Smooth muscle cell of the brain vasculature (primary cell): ENCODE measurements at places on chromosomes 4 and X.

- DNase-seq: no peak
Observed at GRCh38 chr4:5051278-5052203, at the start of gene STK32B. Gene STK32B (plus strand): TSS chr4:5051480.

DNA sequence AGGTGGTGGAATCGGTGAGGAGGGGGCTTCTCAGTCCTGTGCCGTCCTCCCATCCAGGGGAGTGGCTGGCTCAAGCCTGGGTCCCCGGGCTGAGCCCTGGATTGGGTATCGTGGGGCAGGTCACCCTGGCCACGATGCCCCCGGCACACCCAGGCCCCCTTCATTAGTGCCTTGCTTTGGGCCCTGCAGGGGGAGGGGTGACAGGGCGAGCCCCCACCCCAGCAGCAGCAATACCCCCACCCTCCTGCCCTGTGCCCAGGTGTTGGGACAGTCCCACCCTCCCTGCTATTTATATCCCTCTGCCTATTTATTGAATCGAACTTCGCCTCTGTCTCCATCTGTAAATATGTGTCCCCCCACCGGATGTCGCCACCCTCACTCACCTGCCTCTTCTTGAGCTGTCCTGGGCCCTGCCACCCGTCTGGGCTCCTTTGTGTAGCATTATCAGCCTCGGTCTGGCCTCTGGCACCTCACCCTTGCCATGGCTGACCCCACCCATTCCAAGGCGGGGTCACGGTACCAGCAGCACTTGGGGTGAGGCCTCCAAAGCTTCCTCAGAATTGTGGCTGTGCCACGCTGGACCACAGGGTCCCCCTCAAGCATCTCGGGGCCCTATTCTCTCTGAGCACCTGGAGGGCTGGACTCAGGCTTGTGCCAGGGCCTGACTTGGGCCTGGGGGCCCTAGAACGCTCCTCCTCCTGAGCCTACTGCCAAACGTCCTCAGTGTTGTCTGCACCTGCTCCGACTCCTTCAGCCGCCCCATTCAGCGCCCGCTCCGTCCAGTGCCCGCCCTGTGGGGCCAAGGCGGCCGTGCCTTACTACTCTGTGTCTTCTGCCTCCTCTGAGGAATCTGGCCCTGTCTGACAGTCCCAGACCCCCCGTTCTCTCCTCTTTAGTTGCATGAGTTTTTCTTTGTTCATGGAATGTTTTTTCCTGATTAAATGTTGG lies 6.1 kb downstream of the LAGE3 start:
- no peak for DNase-seq

GRCh38 chrX:101931488-101932248 lies at the start of gene ZMAT1:
Gene ZMAT1 (minus strand): TSS chrX:101932027. CDS start chrX:101932008, 19 bp downstream.
- peak; percentile 46 for DNase-seq

- DNase-seq: no peak
Observed at GRCh38 chr4:74919783-74920182, 13.1 kb upstream of the PARM1 start.

- DNase-seq: no peak
Observed at GRCh38 chr4:104743215-104743653, 248.5 kb upstream of the CXXC4 start.

GRCh38 chr4:100060765-100061416 lies 110.8 kb upstream of the H2AZ1 start:
- DNase-seq: no peak

DNA sequence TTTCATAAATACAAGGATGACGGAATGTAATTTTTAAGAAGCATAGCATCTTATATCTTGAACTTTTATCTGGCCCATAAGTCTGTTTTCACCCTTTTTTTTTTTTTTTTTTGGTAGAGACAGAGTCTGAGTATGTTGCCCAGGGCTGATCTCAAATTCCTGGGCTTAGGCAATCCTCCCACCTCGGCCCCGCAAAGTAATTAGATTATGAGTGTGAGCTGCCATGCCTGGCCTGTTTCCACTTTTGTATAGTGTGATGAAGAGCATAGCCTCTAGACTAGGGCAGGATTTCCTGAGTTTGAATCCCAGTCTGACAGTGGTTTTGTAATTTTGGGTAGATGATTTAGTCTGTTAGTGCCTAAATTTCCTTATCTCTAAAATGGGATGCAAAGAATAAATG lies 11.0 kb downstream of the STIM2 start:
- no peak for DNase-seq

DNA sequence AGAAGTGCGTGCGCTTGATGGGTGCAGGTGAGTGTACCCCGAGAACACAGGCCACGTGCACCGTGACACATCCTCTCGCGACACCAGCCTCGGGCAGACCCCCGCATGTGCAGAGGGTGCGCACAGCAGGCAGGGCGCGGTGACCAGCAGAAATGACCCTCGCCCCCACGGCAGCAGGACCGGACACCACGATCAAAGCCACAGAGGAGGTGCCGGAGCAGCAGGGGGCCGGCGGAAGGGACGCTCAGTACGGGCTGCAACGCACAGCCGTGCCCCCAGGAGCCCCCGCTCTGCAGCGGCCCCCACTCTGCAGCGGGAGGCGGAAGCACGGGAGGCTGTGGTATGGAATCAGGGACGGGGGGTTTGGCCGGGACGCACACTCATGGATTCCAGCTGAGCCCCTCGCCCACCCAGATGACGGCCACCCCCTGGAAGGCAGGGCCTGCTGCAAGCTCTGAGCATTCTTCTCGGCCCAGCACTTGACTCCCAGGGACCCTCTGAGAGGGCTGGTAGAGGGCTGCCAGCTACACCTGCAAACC lies 17.1 kb downstream of the PPP2R3B start:
- DNase-seq: no peak

DNA sequence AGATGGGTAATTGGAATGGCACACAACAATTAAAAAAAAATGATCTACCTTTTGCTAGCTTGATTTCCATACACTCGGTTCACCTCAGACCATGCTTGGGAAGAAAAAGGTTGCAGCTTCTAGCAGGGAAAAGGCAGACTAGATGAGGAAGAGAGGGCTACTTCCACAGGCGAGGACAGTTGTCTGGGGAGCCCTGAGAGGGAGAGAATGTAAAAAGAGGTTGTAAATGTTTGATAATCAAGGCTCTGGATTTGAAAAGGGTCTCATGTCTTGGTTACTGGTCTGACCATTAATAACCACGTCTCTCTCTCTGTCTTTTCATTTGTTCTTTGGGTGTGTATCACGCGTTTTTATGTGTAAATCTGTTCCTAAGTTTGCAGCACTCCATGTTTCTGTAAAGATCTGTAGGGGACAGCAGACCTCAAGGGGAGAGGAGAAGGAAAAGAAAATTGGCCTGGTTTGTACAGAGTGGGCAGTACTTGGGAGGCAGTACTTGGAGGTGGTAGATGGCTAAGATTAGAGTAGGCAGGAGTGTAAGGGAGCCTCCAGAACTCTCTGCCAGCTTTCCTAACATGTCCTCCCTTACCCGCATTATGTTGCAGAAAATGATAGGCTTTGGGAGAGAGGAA lies 750 bp downstream of the ARMCX5 start:
- DNase-seq: no peak

GRCh38 chr4:95288552-95288951 lies 260.2 kb downstream of the UNC5C start:
- no peak for DNase-seq

GRCh38 chr4:185079271-185079905 lies 61.1 kb downstream of the HELT start:
- DNase-seq: no peak

DNA sequence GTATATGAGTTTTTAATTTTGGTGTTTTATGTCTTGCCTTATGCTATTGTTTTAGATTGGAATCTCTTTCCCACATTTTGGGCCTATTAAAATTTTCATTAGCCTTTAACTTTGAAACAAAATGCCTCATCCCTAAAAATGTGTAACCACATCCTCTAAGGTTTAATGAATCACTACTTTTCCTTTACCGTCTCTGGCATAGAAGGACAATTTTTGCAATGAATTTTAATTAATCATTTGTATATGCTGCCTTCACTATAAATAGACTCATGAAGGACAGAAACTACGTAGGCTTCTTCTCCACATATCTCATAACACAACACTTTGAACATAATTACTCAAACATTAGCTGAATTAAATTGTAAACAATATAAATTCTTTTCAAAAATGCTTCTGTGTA lies 421.5 kb downstream of the NLGN4X start:
- DNase-seq: no peak

DNA sequence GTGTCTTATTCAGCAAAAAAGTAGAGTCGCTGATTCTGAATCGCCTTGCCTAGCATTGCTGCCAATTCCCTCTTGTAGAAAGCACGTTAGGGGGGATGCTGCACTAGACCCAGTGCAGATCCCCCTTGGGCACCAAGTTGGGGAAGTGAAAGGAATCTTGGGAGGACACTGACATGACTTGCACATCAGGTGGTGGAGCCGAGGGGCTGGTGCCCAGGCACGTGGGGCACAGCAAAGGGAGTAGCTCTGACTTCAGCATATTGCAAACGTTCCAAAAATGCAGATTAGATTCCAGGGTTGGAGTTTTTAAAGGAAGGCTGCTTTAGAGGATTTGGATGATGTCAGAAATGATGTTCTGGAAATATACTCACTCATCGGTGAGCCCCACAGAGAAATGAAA lies 47.4 kb upstream of the GPM6B start:
- DNase-seq: no peak

DNA sequence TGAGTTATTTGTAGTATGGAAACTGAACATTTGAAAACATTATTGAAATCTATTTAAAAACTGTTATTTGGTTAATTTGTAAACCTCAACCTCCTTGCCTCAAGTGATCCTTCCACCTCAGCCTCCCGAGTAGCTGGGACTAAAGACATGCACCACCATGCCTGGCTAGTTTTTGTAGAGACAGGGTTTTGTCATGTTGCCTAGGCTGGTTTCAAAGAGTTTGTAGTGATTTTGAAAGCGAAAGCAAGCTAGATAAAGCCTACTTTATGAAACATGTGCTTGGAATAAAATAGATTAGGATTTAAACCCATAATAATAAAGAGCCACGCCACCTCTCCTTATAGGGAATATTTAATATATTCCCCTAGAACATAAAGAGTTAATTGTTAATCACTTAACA lies 23.5 kb downstream of the ARSJ start:
- DNase-seq: no peak

- DNase-seq: peak; percentile 1
Observed at GRCh38 chrX:155263854-155264628, at the start of gene RAB39B. Gene RAB39B (minus strand): TSS chrX:155264491. CDS start chrX:155264288, 203 bp downstream.

- DNase-seq: no peak
Observed at GRCh38 chr4:149796381-149796780, 19.3 kb downstream of the IQCM start.

GRCh38 chr4:98524230-98524629 lies 134.2 kb downstream of the TSPAN5 start:
- no peak for DNase-seq

GRCh38 chrX:53091354-53091753 lies 2.6 kb upstream of the KANTR start:
- no peak for DNase-seq

- DNase-seq: no peak
Observed at GRCh38 chr4:118270492-118270891, 82.3 kb downstream of the PRSS12 start.

GRCh38 chr4:184348311-184349233 lies 125.8 kb downstream of the IRF2 start:
- DNase-seq: no peak

DNA sequence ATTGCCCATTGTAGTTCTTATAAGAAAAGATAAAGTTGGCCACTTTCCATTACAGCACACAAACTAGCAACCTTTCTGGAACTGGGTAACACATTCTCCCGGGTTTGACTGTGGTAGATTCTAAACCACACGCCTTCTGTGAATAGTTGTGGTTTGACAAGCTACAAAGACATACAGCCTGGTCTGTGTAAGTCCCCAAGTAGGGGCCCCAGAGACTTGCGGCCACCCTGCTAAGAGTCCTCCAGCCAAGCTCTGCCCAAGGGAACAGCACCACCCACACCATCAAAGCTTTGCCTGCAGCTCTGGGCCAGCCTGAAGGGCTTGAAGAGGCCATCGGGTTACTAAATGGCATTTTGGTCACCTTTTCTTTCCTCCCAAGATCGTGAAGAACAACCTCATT lies 203.4 kb downstream of the MAML3 start:
- DNase-seq: no peak

- DNase-seq: no peak
Observed at GRCh38 chr4:129355516-129355915, 259.6 kb downstream of the C4orf33 start.

DNA sequence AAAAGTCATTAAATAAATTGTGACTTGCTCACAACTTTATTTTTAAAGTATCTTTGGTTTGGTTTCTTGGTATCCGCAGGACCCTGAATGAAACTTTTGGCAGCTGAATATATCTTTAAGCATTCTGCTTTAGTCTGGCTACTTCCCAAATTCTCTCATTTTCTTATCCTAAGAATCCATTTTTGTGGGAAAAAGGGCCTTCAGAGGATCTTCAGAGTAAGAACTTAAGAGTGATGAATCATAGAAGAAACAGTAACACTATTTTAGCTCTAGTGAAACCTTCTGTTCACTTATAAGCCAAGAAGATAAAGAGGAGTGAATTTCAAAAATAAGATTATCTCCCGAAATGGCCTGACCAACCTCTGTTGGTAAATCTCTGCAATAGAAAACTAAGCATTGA lies 540.6 kb upstream of the MAGEB18 start:
- no peak for DNase-seq

DNA sequence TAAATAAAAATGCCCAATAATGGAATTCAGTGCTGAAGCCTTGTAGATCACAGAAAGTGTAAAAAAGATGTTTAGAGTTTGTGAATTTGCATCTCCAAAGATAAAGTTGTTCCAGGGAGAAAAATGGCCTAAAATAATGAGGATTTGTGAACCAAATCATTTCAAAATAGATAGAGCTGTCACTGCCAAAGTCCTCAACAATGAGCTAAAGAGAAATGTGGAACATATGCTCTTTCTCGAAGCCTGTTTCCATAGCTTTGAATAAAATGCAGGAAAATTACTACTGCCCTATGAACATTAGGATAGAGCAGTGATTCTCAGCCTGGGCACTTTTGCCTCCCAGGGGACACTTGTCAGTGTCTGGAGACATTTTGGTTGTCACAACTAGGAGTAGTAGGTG lies 3.4 kb upstream of the AP1S2 start:
- no peak for DNase-seq

DNA sequence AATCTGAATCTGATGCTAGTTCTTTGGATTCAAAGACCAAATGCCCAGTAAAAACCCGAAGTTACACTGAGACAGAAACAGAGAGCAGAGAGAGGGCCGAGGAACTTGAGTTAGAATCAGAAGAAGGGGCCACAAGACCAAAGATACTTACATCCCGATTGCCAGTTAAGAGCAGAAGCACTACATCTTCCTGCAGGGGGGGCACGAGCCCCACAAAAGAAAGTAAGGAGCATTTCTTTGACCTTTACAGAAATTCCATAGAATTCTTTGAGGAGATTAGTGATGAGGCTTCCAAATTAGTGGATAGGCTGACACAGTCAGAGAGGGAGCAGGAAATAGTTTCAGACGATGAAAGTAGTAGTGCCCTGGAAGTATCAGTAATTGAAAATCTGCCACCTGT lies 309.3 kb downstream of the ANK2 start:
- no peak for DNase-seq

DNA sequence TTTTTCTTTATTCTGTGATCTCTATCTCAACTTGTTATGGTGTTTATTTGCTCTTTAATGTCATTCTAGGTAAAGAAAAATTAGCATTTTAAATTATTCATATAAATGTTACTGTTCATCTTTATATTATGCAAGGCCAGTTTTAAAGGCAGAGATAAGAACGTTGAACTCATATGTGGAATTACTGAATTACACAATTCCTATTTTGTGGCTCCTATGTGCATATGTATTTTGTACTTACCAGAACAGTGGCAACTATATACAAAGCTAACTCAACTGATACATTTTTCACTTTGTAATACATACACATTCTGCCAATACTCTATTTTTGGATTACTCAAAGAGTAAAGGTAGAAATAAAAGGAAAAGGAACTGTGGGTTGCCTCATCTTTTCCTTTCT lies 533.2 kb upstream of the NR3C2 start:
- DNase-seq: no peak
